ENCODE measurements at places on chromosomes 5 and 9.

GRCh38 chr9:136310273-136311030 is 6.6 kb upstream of the CCDC187 start:
- DNase-seq, result no peak

DNA sequence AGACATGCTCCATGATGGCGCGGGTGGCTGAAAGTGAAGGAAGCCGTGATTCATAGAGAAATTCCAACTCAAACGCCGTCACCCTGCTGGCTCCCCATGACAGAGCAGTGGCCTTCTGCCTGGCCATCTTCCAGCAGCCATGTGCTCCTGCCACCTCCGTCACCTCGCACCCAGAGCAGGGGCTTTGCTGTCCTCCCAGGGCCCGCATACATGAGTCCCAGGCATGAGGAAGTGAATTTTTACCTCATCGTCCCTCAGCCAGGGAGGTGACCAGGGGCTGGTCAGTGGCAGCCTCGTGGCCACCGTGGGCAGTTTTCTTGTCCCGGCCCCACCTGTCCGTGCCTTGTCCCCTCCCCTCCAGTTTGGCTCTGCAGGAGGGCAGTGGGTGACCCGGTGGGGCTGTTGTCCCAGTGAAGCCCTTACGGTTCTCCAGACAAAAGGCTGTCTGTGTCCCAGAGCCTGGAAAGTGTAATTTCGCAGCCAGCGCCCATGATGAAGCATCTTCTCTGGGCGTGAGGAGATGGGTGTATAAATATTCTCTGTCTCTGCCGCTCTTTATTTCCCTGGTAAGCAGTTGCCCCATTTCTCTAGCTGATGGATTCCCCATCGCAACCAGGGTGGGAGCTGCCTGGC is 124.0 kb upstream of the LMX1B start:
- no peak for DNase-seq

- DNase-seq, result no peak
Observed at GRCh38 chr9:75992482-75993206, 102.2 kb downstream of the PCSK5 start.

DNA sequence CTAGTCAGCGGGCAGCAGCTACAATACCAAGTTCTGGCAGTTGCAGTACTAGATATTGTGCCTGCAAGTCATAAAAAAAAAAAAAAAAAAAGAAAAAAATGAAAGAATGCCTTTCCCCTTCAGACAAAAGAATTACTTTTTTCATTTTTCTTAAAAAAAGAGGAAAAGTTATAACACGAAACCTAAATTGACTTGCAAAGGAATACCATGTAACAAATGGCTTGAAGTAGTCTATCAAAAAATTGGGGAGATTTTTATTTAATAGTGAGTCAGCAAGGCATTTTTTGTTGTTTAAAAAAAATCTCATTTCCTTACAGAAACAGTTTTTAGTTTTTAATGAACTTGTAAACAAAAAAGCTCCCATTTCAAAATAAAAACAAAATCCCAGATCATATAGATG is 55.6 kb downstream of the CSNK1A1 start:
- no peak for DNase-seq

- DNase-seq, result no peak
Observed at GRCh38 chr5:134530301-134531077, 5.0 kb downstream of the JADE2 start.

DNA sequence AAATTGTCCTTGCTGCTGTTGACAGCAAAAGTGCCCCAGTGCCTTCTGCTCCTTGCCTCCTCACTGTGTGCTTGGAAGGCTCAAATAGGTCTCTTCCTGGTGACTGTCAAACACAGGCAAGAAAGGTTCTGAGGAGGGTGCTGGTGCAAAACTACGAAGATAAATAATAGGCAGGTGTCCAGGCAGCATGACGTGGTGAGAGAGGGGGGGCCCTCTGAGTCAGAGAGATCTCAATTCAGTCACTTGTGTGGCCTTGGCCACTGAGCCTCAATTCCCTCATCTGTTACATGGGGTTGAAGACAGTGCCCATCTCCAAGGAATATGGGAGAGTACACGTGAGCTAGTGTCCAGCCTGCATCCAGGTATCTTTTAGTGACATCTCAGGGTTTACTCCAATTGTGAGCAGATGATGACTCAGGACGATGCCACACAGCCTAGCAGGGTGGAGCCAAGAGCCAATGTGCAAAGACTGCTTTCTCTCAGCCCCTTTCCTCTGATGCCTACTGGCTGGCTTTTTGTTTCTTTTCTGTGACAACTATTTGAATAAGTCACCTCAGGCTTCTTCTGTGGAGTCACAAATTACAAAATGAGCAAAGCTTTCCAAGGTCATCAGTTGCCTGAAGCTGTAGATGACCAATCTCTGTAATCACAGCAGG is 29.7 kb upstream of the SMIM32 start:
- DNase-seq, result no peak

DNA sequence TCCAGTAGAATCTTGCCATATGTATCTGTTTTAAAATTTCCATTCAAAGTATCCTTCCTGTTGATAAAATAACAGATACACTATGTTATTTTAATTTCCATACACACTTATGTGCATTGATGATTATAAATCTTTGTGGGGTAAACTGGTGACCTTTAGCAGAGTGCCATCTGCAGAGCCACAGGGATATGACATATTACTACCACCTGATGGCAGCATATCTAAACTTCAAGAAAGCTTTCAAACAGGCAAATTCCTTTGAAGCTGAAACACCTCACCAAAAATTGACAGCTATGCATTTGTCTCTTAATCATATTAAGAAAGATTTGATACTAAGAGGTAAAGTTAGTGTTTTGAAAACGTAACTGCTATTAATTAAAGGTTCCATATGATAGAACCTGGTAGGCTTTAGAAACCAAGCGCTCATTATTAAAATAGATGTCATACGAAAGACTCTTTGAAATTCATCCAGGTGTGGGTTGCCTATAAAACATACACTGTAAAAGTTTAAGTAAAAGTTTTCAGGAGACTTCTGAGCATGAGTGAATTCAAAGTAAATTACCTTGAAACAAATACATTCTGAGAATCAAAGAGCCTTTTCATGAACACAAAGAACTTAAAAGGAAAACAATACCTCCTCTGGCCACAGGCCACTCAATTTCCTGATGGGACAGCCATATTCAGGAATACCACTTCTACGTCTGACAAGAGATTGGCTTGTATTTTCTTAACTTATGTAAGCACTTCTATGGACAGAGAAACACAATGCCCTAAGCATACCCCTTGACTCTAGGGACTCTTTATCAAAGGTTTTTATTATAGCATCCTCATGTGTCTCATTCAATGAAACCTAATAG is 93.3 kb downstream of the KIAA0825 start:
- DNase-seq, result peak; percentile 37

DNA sequence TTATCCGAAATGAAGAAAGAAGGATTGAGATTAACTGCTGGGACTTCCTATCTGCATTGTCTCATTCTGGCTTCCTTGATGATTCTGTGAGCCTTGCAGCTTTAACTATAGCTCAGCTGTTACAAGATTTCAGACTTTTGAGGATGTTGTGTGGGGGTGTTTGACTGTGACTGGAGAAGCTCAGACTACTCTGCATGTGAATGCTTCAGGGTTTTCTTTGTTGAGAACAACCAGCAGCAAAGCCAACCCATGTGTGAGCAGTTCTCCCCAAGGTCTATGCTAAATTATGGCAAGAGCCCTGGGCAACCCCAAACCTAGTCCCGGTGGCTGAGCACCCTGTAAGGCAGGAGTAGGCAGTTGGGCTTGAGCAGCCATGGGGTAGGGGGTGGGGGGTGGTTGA is 8.4 kb upstream of the SCAI start:
- no peak for DNase-seq

- DNase-seq, result no peak
Observed at GRCh38 chr9:124209279-124209678, 48.5 kb upstream of the NEK6 start.

- no peak for DNase-seq
Observed at GRCh38 chr5:124677374-124678351, 68.8 kb downstream of the ZNF608 start.

- no peak for DNase-seq
Observed at GRCh38 chr9:108838017-108838416, 17.8 kb downstream of the ACTL7B start.

DNA sequence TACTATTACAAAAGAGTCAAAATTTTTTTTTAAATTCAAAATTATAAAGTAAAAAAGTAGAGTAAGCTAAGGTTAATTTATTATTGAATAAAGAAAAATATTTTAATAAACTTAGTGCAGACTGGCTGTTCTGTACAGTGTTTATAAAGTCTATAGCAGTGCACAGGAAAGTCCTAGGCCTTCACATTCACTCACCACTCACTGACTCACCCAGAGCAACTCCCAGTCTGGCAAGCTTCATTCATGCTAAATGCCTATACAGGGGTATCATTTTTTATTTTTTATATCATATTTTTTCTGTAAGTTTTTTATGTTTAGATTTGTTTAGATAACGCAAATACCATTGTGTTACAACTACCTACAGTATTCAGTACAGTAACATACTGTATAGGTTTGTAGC is 700.7 kb upstream of the GRAMD2B start:
- no peak for DNase-seq

DNA sequence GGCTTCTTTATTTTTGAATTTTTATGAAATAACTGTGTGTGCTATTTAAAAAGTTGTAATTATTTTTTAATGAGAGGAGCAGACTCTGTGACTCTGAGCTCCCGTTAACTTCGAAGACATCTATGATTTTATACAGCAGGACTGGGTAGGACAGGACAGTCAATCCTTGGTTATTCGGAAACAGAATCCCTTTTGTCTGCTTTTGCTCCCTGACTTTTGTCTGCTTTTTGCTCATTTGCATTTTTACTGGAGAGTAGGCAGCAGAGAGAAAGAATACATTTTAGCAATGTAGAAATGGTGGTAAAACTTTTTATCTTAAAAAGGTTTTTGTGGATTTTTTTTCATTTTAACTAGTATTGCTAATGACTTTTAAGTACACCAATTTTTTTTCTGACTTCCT is 303.6 kb downstream of the ARHGAP26 start:
- DNase-seq, result no peak

GRCh38 chr9:115211413-115212124 is 93.6 kb upstream of the TNC start:
- no peak for DNase-seq

DNA sequence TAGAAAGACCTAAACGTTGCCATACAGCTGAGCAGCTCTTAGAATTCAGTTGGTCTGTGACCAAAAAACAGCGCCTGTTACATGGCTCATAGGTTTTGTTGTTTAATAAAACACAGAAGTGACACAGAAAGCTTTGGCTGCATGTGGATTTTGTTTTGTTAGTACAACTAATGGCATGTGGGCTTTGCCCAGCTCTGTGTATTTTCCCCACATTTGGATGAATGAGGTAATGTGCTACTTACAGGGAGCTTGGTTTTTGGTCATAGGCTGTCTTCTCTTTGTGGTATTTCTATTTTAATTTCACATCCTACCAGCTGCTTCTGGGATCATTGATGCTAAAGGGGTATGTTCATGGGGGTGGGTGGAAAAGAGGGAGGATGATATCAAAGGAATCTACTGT is 37.0 kb upstream of the POU4F3 start:
- no peak for DNase-seq

DNA sequence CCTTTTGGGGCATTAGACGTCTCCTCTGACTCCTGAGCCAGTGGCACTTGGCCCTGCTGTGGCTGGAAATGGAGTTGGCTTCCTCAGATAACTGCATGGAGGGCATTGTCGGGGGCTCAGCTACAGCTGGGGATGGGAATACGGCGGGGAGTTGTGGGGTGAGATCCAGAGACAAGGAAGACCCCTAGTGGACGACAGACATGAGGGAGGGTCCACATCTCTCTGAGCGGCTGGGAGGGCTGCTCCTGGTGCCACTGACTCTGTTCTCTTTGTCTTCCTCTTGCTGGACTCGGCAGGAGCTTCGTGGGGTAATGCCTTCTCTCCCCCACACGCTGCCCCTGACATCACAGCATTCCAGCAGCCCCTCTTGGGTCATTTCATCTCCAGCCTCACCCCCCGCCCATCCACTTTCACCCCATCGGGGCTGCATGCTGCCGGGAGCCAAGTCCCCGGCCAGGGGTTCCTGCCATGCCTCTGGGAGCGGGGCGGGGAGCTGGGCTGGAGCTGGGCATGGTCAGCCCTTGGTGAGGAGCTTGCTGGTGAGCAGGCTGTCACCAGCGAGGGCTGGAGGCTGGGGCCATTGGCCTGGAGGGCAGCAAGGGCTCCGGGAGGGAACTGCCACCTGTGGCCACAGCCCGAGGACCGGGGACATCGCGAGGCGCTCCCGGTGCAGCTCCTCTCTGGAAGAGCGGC is 172.3 kb downstream of the CACNA1B start:
- DNase-seq, result no peak

GRCh38 chr9:70566751-70567150 is 152.3 kb upstream of the KLF9 start:
- no peak for DNase-seq

GRCh38 chr9:81559709-81560108 is 129.6 kb downstream of the TLE1 start:
- DNase-seq, result no peak

DNA sequence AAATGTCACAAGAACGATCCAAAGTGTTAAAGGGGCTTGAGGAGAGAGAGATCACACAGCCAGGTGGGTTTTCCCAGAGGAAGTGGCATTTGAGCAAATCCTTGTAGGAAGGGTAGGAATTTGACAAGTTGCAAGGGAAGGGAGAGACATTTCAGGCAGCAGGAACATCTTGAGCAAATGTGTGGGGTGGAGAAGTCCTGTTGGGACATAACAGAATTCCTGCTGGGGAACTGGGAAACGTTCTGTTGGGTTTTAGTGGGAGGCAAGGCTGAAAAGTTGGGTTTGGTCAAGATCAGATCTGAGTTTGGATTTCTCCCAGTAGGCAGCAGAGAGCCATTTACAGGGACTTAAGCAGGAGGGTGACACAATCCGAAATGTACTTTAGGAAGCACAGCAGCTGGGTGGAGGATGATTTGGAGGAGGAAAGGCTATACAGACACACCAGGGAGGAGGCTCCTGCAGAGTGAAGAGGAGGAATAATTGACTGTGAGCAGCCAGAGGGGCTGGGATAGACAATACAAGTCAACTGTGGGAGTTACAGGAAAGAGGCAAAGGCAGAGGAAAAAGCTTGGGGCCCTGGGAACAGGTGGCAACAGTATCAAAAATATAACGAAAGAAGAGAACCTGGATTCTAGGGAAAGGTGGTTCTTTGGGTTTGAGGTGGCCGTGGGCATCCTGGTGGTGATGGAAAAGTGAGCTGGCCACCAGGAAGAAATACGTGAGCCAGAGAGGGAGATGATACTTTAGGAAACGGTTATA is 3.1 kb upstream of the ZSWIM6 start:
- DNase-seq, result no peak

GRCh38 chr5:168251259-168251658 is 40.2 kb upstream of the WWC1 start:
- DNase-seq, result no peak

GRCh38 chr5:36156121-36156601 is 4.2 kb downstream of the SKP2 start:
- no peak for DNase-seq

GRCh38 chr5:145544401-145544800 is 290.7 kb downstream of the PRELID2 start:
- DNase-seq, result no peak

GRCh38 chr5:14250084-14250695 is 107.0 kb downstream of the TRIO start:
- DNase-seq, result no peak

GRCh38 chr5:115377468-115378217 is 81.2 kb upstream of the CCDC112 start:
- DNase-seq, result peak; percentile 11

GRCh38 chr9:12185856-12186255 is 507.3 kb upstream of the TYRP1 start:
- no peak for DNase-seq

Measured in HuH-7 (cell line).